ENCODE measurements at places on chromosomes 4 and X.

DNA sequence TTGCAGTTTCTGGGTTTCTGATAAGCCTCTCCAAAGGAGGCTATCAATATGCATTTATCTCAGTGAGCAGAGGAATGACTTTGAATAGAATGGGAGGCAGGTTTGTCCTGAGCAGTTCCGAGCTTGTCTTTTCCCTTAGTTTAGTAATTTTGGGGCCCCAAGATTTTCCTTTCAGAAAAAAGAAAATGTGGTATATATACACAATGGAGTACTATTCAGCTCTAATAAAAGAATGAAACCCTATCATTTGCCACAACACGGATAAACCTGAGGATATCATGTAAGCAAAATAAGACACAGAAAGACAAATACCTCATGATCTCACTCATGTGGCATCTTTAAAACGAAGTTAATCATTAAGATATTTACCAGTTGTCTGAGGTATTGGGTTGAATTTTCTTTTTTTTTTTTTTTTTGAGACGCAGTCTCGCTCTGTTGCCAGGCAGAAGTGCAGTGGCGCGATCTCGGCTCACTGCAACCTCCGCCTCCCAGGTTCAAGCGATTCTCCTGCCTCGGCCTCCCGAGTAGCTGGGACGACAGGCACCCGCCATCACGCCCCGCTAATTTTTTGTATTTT lies 540 bp downstream of the ZNF721 start:
- no peak for DNase-seq

GRCh38 chrX:110723844-110724243 lies 71.8 kb downstream of the CHRDL1 start:
- DNase-seq, result no peak

DNA sequence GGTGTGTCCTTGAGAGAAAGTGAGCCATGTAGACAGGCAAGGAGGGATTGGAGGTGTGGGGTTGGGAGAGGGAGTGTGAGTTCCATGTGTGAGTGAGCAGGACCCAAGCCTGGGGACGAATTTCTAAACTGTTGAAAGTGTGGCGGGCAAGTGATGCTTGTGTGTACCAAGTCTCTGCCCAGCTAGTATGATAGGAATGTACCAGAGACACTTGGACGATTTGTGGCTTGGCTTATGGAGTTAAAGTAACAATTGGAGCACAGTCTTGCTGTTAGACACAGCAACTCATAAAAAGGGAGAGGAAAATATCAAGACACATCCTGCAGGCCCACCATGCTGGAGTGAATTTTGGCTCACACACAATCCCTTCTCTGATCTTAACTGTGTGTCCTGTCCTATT lies 8.5 kb downstream of the PTTG2 start:
- peak; percentile 30 for DNase-seq

- no peak for DNase-seq
These were observed 2.9 kb downstream of the KLHL15 start for GRCh38 chrX:24023972-24024669.

GRCh38 chrX:73683236-73683859 lies 120.4 kb downstream of the CHIC1 start:
- DNase-seq, result peak; percentile 40

DNA sequence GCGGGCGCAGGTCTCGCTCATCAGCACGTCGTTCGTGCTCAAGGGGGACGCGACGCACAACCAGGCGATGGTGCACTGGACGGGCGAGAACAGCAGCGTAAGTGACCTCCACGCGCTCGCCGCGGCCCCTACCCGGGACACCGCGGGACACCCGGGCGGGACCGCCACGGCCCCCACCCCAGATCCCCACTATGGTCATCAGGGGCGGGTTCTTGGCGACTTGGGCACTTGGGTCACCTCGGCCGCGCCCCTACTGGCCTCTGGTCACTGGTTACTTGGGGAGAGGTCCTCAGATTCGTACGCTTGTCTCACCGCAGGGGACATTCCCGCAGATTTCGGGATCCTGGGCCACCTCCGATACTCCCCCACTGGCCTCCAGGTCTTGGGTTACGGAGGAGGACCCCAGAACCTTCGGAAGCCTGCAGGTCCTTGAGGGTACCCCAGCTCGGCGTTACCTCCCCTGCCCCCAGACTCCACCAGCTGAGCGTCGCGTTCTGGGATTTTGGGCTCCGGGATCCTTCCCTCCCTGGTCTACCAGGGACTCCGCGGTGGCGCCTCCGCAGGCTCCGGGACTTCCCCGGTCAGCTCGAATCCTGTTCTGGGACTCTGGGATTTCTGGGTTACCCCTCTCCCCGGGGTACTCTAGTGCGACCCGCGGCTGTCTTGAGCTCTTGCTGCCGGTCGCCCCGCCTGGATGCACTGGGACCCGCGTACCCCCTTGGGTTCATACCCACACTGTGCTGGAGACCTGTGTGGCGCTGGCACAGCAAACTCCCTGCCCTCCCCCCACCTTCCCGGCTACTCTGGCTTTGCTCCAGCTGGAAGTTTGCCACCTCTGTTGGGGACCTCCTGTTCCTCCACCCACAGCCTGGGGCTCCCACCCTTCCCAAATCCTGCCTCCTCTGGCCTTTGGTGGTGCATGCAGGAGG lies 956 bp downstream of the SORCS2 start:
- DNase-seq, result no peak

DNA sequence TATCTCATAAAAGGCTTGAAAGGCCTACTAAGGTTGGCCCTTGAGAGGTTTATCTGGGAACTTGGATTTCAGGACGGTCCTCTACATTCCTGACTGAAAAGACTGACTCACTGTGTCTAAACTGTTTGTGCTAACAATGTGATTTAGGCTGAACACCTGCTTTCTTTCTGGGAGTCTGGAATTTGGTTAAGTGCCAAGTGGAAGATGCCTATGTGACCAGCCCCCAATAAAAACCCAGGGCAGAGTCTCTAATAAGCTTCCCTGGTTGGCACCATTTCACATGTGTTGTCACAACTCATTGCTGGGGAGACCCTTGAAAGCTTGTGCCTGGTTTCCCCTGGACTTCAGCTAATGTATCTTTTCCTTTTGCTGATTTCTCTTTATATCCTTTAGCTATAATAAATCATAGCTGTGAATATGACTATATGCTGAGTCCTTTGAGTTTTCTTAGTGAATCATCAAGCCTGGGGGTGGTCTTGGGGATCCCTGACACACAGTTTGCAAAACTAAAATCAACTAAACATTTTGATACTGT lies 55.1 kb downstream of the GPR82 start:
- DNase-seq, result peak; percentile 82

GRCh38 chrX:69813677-69814076 lies 197.8 kb downstream of the EDA start:
- no peak for DNase-seq

- no peak for DNase-seq
These were observed 13.1 kb downstream of the TMSB4X start for GRCh38 chrX:12987900-12988594.

DNA sequence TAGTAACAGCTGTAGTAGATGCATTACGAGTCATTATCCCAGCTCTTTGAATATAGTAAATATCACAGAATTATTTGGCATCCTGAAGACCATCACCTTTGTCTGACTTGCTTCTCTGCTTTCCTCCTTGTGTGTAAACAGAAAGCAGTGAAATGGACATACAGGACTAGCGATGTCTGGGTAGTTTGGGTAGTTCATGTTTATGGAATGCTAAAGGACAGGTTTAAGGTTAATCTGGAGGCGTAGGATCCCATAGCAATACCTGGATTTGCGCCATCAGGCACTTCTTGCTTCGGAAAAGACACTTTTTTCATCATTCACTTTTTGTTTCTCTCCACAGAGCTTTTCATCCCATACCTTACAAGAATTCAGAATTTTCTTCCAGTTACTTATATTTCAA lies 232.2 kb downstream of the GPAT3 start:
- DNase-seq, result no peak

GRCh38 chr4:80309294-80310004 lies 26.1 kb upstream of the CFAP299 start:
- peak; percentile 95 for DNase-seq

GRCh38 chr4:117873779-117874178 lies 160.5 kb upstream of the NDST3 start:
- DNase-seq, result no peak

- no peak for DNase-seq
These were observed 34.0 kb downstream of the ZNF827 start for GRCh38 chr4:145904413-145905177.

DNA sequence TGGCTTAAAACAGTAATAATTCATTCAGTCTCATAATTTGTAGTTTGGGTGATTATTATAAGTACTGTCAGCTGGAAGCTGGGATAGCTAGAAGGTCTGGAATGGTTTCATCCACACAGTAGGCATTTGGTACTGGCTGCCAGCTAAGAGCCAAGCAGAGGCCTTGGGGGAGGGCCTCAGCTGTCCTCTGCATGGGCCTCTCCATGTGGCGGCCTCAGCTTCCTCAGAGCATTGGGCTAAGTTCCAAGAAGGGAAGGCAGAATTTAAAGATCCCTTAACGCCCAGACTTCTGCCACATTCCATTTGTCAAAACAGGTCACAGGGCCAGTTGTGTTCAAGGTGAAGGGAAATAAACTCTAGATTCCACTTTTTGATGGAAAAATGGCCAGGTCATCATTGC lies 93.3 kb downstream of the NEUROG2 start:
- no peak for DNase-seq

DNA sequence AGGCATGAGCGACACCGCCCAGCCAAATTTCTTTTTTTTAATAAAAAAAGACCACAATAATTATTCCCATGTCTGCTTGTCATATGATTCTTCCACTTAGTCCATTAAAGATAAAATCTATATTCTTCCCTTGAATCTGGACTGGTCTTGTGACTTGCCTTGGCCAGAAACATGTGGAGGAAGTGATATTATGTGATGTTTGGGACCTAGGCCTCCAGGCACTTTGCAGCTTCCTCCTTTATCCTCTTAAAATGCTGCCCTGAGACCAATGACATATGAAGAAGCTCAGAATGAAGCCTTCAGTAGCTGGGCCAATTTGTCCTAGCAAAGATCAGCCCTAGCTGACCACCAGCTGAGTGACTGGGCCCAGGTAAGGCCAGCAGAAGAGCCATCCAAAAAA lies 250.0 kb downstream of the INPP4B start:
- DNase-seq, result no peak

DNA sequence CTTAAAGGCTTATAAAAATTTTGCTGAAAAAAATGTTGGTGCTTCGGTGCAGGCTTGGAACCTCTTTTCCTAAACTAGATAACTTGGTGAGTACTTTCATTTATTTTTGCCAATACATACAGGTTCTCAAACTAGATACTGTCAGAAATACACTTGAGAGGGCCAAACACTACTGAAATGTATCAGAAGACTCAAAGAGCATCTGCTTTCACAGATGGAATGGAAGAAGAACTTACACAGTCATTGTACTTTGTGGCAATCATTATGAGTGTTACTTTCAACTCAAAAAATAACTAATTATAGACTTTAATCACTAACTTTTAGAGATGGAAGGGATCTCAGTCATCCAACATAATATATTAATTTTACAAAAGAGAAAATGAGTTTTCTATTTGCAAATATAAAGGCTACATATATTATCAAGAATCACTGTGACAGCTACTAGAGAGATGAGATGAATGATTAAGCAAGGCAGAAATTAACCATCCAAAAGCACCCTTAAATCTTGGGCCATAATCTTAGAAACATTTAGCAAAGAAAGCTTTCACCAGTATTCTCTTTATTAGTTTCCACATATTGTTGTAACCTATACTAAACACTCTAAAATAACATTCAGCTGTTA lies 1.0 kb downstream of the ENAM start:
- no peak for DNase-seq

DNA sequence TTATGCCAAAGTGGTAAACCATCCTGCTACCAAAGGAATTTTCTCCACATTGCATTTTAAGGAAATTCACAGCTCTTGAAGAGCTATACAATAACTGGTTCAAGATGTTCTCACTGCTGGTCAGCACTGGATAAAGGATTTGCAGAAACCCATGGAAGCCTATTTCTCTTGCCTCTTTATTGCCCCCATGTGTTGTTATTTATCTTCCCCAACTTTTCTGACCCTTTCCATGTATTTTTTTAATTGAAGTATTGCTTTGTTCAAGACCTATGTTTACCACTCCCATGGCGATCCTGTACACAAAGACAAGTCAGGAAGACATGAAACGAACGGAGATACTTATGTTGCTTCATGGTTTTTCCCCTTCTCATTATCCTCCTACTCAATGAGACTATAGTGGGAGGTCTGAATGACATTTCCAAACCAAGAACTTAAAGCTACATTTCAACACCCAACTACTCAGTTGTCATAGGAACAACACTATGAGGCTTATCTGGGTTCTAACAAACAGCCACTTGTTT lies 566.4 kb upstream of the DIPK2B start:
- DNase-seq, result peak; percentile 57

- DNase-seq, result no peak
These were observed 7.9 kb downstream of the PLK4 start for GRCh38 chr4:127888559-127888958.

DNA sequence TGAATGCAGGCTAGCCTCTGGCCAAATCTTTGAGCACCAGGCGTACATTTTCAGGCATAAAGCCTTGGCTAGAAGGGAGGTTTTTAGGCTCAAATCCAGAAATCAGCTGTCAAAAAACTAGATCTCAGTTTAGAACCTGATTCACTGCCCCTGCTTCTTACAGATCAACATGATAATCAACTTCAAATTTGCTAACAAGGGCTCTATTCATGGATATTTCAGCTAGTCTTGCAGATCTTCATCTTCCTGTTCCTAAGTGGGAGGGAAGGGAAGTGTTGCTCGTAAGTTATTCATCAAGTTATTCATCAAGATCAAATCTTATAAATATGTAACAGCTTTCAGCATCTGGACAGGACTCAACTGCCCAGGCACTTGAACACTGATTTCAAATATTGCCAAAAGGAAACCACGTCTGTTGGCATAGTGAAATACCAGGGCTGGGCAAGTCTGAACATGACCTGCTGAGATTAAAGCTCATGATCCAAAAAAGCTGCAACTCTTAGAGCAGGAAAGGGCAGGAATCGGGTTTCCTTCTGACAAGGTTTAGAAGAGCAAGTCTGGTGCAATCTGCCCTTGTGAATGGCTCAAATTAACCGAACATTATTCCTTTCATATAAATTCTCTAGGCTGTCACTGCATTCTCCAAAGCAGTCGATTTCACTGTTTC lies 200.3 kb downstream of the PDGFC start:
- DNase-seq, result peak; percentile 63

- DNase-seq, result no peak
These were observed 27.6 kb downstream of the INPP4B start for GRCh38 chr4:142818476-142818875.

DNA sequence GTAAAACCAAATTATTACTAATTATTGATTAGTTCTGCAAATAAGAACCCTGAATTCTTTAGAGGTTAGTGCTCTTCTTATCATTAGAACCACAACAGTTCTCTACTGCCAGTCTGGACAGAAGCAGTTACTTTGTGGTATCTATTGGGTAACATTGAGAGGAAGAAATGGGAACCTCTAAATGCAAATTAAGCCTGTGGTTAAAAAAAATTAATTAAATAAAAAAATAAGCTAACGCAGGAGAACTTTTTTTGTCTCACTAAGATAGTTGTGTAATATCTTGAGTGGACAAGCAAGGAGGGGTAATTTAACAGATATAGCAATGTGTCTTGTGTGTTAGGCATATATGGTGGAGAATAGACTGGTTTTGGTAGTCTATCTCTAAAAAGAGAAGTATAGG lies 32.9 kb upstream of the TET2 start:
- DNase-seq, result no peak
